WTC11 (cell line): ENCODE measurements at places on chromosomes 12 and 14.

- DNase-seq, result no peak
These were observed 28.6 kb downstream of the TPH2 start for GRCh38 chr12:71967211-71967610.

DNA sequence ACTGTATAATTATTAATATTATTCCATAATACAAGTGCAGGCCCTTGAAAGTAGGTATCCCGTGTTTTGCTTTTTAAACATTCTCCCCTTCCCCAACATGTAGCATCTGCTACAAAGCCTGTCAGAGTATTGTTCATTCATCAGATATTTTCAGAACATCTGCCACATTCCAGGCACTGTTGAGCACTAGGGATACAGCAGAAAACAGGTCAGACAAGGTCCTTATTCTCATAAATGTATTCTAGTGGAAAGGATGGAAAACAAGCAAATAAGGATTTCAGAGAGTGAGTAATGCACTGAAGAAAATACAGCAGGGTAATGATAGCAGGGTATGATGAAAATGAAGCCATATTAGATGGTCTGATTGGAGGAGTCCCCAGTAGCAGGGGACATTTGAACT, 3.8 kb downstream of the ERP29 start:
- no peak for DNase-seq

DNA sequence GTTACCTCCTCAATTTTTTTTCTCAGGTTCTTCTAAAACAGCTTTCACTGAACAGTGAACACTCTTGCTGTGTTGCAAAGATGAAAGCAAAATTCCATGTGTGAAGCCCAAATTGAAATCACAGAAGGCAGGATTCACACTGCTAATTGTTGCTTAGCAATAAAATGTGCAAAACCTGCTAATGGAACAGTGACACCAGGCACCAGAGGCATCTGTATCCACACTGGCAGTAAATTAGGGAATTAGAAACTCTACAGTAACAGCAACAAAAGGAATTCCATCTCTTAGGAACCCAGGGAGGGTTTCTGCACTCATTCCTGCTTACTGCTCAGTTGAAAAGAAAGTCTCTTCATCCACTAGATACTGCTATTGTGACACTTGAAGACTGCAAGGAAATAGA, 202.3 kb downstream of the GXYLT1 start:
- DNase-seq, result no peak

DNA sequence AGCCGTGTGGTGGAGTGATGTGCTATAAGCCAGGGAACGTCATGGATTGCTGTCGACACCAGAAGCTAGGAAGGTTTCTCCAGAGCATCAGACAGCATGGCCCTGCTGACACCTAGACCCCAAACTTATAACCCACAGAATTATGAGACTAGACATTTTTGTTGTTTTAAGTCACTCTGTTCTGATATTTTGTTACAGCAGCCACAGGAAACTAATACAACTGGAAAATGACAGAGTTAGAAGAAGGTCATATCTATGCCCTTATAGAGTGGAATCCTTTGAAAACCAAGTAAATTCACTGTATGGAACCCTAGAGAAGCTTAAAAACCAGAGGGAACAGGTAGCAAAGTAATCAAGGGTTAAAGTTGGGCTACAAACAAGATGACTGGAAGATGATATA, 42.5 kb downstream of the SPTLC2 start:
- no peak for DNase-seq

DNA sequence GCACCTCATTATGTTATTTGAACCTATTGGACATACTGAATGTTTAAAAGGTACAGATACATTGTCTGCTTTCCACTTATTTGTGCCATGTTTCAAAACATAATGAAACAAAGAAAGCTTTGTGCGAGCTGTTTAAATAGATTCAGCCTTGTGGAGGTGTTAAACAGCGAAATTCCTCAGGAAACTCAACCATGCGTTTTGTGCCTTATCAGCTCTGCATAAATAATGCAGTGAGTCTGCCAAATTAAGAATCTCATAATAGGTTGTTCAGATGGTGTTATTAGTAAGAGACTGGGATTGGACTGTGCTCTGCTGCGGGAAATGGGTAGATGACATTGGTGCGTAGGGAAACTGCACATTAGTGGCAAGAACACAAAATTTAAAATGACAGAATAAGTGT, 163.7 kb upstream of the CLEC14A start:
- no peak for DNase-seq

DNA sequence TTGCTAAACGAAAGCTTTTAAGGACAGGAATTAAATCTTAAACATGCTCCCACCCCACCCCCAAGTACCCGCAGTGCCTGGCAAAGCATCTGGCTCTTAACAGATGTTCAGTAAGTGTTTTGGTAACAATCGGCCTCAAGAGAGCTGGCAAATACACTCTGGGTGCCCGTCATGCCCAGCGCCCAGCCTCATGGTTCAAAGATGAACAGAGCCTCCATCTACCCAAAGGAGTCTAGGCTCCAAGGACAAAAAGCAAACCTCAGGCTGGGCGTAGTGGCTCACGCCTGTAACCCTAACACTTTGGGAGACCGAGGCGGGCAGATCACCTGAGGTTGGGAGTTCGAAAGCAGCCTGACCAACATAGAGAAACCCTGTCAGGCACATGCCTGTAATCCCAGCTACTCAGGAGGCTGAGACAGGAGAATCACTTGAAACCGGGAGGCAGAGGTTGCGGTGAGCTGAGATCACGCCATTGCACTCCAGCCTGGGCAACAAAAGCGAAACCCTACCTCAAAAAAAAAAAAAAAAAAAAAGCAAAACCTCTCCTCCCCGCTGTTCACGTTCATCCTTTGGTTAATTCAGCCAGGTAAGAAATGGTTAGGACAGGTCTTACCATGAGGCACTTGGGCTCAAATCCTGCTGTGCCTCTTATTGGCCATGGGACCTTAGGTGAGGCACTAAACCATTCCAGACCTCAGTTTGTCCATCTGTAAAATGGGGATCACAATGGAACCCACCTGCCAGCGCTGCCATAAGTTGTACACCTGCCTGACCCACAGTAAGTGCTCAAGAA, 151.3 kb downstream of the BCL11B start:
- DNase-seq, result no peak

GRCh38 chr12:6540181-6540877, 6.0 kb downstream of the GAPDH start:
- peak; percentile 88 for DNase-seq

DNA sequence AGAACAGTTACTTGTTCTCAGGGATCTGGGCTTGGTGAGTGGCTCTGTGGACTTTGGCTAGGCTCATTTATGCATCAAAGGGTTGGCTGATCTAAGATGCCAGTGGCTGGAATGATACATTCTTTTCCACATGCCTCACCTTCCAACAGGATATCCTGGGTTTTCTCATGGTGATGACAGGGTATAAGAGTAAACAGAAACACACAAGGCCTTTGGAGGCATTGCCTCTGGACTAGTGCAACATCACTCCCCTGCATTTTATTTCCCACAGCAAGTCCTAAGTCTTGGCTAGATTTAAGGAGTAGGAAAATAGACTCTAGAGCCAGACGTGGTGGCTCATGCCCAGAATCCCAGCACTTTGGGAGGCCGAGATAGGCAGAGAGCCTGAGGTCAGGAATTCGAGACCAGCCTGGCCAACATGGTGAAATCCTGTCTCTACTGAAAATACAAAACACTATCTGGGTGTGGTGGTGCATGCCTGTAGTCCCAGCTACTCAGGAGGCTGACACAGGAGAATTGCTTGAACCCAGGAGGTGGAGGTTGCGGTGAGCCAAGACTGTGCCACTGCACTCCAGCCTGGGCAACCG, 47.9 kb downstream of the RPH3A start:
- no peak for DNase-seq

- no peak for DNase-seq
These were observed 72.4 kb upstream of the CHST11 start for GRCh38 chr12:104384141-104384880.

DNA sequence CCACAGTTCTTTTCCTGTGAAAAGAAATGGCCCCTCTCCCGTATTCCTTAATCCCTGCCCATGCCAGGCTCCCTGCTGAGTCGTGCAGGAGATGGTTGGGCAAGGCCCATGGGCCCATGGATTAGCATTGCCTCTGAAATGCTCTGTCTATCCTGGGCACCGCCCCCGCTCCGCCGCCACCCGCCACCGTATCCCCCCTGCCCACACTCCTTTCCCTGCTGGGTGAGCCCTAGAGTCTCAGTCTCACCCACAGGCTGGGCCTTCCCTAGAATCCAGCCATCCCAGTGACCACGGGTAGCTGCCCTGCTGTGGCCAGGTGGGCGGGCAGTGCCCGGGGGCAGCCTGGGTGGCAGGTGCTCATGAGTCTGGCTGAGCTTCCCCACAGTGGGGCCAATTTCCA, 50.6 kb downstream of the TSPAN11 start:
- no peak for DNase-seq

GRCh38 chr14:99568567-99569560, 35.1 kb downstream of the CCDC85C start:
- no peak for DNase-seq

DNA sequence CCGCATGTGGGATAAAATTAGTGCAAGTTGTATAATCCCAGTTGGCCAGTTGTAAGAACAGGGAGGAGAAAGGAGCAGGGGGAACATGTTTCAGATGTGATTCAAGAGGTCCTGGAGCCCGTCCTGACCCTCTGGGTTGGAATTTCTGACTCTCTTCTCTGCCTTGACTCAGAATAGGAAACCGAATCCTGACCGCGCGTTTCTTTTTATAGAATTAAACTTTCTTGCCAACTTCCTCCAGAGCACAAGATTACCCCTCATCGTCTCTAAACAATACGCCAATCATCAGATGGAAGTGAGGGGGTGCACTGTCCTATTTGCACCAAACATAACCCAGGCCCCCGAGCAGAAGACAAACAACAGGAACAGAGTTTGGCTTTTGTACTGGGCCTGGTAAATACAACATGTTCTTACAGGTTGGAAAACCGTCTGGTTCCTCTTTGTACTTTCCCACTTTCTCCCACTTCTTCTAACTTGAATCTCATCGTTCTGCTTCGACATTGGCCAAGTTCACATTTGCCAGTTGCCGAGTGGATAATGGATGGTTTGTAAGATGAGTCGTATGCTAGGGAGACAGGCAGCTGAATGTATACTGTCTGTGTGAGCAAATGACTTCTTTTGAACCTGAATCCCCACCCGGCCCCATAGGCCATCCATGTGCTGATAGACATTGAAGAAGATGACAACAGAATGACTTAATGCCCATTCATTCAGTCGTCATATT, 42.6 kb upstream of the MED13L start:
- DNase-seq, result no peak

DNA sequence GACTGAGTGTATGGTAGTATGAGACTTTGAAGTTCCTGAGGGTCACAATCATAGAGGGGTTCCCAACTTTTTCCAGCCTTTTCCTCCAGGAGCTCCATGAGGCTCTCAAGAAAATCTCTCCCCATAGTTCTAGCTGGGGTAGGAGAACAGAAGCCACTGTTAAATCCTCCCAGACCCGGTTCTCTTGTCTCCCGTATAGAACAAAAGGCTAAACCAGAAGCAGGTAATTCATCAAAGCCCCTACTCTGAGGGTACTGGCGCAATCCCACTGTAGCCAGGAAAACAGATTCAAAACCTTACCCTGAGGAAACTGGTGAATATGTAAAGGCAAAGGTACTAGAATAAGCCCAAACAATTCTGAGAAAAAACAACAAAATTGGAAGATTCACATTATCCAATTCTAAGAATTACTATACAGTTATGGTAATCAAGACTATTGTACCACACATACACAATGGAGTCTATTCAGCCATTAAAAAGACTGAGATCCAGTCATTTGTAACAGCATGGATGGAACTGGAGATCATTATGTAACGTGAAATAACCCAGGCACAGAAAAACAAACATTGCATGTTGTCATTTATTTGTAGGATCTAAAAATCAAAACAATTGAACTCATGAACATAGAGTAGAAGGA, 20.5 kb downstream of the OR8S1 start:
- DNase-seq, result no peak

DNA sequence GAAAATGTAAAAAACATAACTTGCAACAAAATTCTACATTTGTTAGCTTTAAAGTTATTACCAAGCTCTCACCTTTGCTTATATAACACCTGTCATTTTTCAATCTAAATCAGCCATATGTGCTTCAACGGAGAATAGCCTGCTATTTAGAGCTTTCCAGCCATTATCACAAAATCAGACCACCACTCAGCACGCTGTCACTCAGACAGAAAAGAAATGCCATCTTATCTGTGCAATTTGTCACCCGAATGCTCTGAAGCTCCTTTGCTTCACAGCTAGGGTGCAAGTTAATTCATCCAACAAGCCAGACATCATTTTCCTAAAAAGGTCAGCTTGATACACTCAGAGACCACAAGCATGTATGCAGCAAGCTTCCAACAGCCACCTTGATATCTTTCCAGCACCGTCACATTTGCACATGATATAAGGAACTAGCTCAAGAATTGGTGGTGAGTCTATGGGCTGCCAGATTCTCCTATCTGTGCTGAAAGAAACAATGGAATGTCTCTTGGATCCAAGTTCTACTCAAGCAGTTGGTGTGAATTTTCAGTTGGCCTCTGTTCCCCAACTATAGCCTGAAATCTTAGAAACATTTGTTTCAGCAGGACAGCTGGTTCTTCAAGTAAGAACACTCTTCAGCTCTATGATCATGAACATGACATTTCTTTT, 20.0 kb upstream of the IFNG-AS1 start:
- DNase-seq, result no peak

- no peak for DNase-seq
These were observed 17.2 kb downstream of the TRPV4 start for GRCh38 chr12:109815757-109816617.

DNA sequence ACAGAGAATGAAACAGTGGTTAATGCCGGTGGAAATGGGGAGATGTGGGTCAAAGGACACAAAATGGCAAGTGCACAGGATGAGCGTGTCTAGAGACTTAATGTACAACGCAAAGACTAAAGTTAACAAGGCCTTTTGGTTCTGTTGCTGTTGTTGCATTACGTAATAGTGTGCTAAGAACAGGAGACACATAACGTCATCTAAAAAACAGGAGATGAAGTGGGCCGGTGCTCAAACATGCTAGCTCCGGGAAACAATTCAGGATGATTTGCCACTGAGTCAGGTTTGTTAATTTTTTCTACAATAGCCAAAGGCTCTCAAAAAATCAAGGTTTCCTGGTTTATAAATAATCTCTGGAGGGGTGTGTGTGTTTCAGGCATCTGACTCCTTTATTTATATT, 55.5 kb downstream of the ETV6 start:
- DNase-seq, result no peak

- no peak for DNase-seq
These were observed 55.4 kb downstream of the SCAF11 start for GRCh38 chr12:45934956-45935355.

DNA sequence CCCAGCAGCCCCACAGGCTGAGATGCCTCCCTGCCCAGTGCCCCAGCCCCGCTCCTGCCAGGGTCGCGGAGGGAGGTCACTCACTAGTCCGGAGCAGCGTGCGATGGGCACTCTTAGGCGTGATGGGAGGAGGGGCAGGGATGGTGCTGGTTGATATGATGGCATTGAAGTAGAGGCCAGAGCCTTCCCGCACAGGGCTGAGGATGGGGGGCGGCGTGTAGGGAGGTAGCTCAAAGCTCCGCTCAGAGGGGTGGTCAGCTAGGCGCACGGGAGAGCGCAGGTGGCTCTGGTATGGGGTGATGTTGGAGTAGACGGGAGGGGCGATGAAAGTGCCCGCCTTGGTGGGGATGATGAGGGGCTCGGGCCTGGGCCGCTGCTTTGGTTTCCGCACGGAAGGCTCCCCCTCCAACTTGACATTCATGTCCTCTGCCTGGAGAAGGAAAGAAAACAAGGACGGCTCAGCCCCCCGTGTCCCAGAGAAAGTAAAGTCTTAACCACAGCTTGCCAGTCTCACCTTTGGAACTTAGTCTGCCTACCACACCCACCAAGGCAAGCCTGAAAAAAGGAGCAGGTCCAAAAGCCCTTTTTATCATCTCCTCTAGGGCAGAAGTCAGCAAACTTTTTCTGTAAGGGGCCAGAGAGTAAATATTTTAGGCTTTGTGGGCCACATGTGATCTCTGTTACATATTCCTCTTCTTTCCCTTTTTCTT, 15.5 kb upstream of the PNMA1 start:
- no peak for DNase-seq
